ENCODE measurements at places on chromosomes 12 and 14. TPM values are rescaled to one million over a fixed set of nuclear protein-coding genes. Genes with fewer than 3 reads are reported as not detected.

The GARIN6 gene
- total RNA-seq, result not detected

GRCh38 chr12:108021141-108021540 lies 107.9 kb upstream of the WSCD2 start:
- no peak for DNase-seq

DNA sequence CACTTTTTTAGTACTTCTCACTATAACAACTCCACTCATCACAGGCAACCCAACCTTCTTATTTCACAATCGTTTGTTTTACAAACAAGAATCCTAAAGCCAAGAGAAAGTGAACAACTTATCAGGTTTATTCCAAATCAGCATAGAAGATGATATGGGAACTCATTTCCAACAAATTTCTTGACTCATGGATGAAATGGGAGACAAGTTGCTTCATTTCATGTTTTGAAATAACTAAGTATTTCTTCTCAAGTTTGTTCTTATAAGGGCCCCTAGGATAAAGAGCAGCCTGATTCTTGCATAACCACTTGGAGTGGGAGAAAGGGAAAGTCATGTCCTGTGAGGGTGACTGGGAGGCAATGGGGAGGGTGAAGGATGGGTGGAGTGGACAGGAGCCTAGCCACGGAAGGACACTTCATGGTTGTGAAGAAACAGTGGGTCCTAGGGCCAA lies 168.3 kb downstream of the DUSP6 start:
- DNase-seq, result no peak

GRCh38 chr12:3468329-3468728 lies 22.7 kb upstream of the PRMT8 start:
- no peak for DNase-seq

DNA sequence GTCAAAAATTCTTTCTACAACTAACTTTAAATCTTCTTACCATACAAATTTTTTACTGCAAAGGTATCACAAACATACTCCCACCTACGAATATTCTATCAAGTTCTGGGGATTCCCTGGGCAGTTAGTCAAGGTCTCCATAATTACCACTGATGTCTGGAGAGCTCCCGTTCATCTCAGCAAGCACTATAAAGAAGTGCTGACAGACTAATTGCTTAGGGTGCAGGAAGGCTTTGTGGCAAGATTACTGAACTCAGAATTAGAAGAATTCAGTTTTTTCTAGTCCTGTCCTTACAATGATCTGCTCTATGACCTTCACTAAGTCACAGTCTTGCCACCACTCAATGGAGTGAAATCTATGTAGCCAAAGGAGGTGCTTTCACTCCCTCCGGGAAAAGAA lies 61.5 kb downstream of the DUSP16 start:
- no peak for DNase-seq

- DNase-seq, result no peak
These were observed 14.0 kb downstream of the CCDC62 start for GRCh38 chr12:122788387-122788786.
